ENCODE measurements at places on chromosomes 3 and 15. TPM values are rescaled to one million over a fixed set of nuclear protein-coding genes. Genes with fewer than 3 reads are reported as not detected.

PLA2G4E gene
- 0.08 TPM for total RNA-seq

- no peak overlapping the region for H3K4me3 ChIP-seq
- no peaks in the 10 kb centered on the region for H3K36me3 ChIP-seq
- H3K4me1 ChIP-seq: peaks cover 18% of the 10 kb centered on the region
- peak overlapping the region; percentile 56 for H3K27ac ChIP-seq
- DNase-seq: no peak
Observed at GRCh38 chr15:33069161-33069560, 125.4 kb downstream of the FMN1 start.

CDCP1 gene
- total RNA-seq: 0.27 TPM

- DNase-seq: no peak
- H3K36me3 ChIP-seq: no peaks in the 10 kb centered on the region
- no peak overlapping the region for H3K27ac ChIP-seq
- H3K27me3 ChIP-seq: no peaks in the 10 kb centered on the region
- no peak overlapping the region for H3K4me3 ChIP-seq
- no peaks in the 10 kb centered on the region for H3K4me1 ChIP-seq
Observed at GRCh38 chr15:77617476-77618230, 15.1 kb downstream of the LINGO1 start.

GABRA5 gene
- not detected for total RNA-seq

DNA sequence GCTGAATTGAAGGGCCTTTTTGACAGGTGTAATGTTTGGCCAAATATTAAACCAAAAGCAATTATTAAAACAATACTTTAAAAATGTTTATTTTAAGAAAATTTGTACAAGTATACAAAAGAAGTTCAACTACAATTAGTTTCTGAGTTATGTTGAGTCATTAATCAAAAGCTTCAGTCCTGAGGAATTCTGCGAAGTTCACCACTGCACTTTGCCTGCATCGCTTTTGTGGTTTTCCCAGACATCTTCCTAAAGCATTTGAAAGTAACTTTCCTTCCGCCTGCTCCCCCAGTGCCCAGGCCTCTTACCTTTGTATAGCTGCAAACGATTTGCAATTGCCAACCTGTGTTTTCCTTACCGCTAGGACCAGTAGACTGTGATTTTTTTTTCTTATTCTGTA lies 69.5 kb downstream of the KCNAB1 start:
- DNase-seq: no peak
- no peak overlapping the region for H3K4me3 ChIP-seq
- H3K4me1 ChIP-seq: no peaks in the 10 kb centered on the region

- H3K27me3 ChIP-seq: no peaks in the 10 kb centered on the region
- peaks cover 8% of the 10 kb centered on the region for H3K4me1 ChIP-seq
- no peak overlapping the region for H3K4me3 ChIP-seq
Observed at GRCh38 chr3:139425745-139426400, 36.4 kb upstream of the COPB2 start.

CHRNA7 gene
- 0.45 TPM for total RNA-seq

EFHB gene
- 0.30 TPM for total RNA-seq

GOLGA8T gene
- total RNA-seq: not detected

Measured in psoas muscle (tissue), 8 donors.